ENCODE measurements at places on chromosomes 5 and 9. TPM values are rescaled to one million over a fixed set of nuclear protein-coding genes. Genes with fewer than 3 reads are reported as not detected.

The OR1J2 gene
- total RNA-seq, result not detected

The SVEP1 gene
- total RNA-seq, result 19.3 TPM

The CERT1 gene
- 50.1 TPM for total RNA-seq

The SPAG8 gene
- total RNA-seq, result 6.1 TPM

The HTR4 gene
- 0.22 TPM for total RNA-seq

The PCDHGA9 gene
- 7.6 TPM for total RNA-seq

The SMIM27 gene
- 14.6 TPM for total RNA-seq

The ARID3C gene
- not detected for total RNA-seq

The NNT gene
- total RNA-seq, result 101 TPM

The CCNJL gene
- total RNA-seq, result 1.6 TPM

The MAMDC4 gene
- 8.1 TPM for total RNA-seq

The SYK gene
- total RNA-seq, result 52.2 TPM

The CENPP gene
- total RNA-seq, result 4.2 TPM

The SLC6A18 gene
- total RNA-seq, result not detected

The SLC23A1 gene
- 3.5 TPM for total RNA-seq

The CCNO gene
- total RNA-seq, result 5.9 TPM

The RNF183 gene
- 3.6 TPM for total RNA-seq

- DNase-seq, result peak; percentile 43
- no peaks in the 10 kb centered on the region for H3K36me3 ChIP-seq
- no peaks in the 10 kb centered on the region for H3K27me3 ChIP-seq
- H3K4me3 ChIP-seq, result no peak overlapping the region
- H3K4me1 ChIP-seq, result no peaks in the 10 kb centered on the region
Measured at GRCh38 chr5:25891691-25892090, 1146.7 kb downstream of the CDH9 start.

GRCh38 chr9:83327750-83328622 lies 210.2 kb downstream of the FRMD3 start:
- H3K27me3 ChIP-seq, result no peaks in the 10 kb centered on the region
- H3K4me1 ChIP-seq, result no peaks in the 10 kb centered on the region
- peak overlapping the region; percentile 27 for H3K27ac ChIP-seq
- DNase-seq, result no peak
- H3K4me3 ChIP-seq, result peak overlapping the region; percentile 32

GRCh38 chr5:7941692-7942091 lies 72.7 kb downstream of the MTRR start:
- no peak for DNase-seq
- H3K4me3 ChIP-seq, result no peak overlapping the region
- no peaks in the 10 kb centered on the region for H3K4me1 ChIP-seq
- no peak overlapping the region for H3K27ac ChIP-seq

DNA sequence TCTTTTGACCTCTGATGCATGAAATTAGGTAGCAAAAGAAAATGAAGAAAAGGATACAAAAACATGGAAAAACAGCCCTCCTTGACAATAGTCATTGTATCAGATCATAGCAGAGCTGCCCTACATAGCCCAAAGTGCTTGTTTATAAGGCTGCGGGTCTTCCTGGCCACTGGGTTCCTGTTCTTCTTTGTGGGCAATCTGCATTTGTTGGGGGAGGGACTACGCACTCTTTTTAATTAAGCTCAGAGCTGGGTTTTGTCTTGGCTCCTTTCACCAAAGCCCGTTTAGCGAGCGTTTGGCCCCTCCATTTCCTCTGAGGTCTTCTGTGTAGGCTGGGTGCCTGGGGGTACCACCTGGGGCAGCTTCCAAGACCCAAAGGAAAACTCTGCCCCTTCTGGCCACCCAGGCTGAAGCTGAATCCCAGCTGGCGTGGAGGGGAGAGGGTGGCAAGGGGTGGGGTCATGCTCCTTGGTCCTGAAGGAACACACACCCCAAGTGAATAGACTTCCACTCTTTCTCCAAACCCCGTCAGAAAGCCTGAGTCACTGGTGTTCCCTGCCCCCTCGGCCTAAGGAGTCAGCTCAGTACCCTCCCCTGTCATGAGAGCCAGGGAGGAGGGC lies 6.5 kb upstream of the PAX5 start:
- no peak overlapping the region for H3K27ac ChIP-seq
- peaks cover 50% of the 10 kb centered on the region for H3K27me3 ChIP-seq
- no peaks in the 10 kb centered on the region for H3K36me3 ChIP-seq

- H3K36me3 ChIP-seq, result peaks cover 1% of the 10 kb centered on the region
- H3K27ac ChIP-seq, result peak overlapping the region; percentile 26
- peaks cover 7% of the 10 kb centered on the region for H3K4me1 ChIP-seq
- DNase-seq, result no peak
Measured at GRCh38 chr5:141615991-141616720, 2.6 kb downstream of the DIAPH1 start.

DNA sequence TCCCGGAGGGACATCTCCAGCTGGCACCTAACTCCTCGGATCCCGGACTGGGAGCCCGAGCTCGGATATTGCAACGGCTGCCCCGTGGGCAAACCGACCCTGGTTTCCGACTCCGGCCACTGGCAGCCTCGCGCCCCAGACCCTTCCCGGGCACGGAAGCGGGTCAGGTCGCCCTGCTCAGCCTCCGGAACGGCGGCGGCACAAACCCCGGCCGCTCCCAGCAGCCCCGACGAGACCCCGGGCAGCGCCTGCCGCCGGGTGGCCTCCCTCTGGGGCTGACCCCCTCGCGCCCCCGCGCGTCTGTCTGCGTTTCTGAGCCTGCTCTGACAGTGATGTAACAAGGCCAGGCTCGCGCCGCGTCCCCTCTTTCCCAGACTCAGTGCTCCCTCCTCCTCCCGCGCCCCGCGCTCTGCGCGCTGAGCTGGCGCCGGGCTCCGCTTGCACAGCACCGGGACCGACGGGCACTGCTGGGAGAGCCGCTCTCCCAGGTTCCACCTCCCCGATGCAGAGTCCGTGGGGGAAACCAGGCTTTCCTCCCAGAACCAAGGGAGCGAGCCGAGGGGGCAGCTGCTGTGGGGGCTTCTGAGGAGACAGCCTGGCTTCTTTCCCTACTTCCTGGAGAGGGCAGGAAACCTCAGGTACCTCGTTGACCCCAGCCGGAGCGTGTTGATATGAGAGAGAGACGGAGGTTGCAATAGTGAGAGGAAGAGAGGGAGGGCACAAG lies at the start of gene TMEM215:
Gene TMEM215 (plus strand): TSS at position 373 of the 724 bp plus-strand sequence. CDS start 644 bp downstream, outside the sequence.
- H3K27me3 ChIP-seq, result peaks cover 7% of the 10 kb centered on the region
- H3K4me3 ChIP-seq, result no peak within 1 kb of the TSS
- no peak within 1 kb of the TSS for H3K27ac ChIP-seq
- H3K36me3 ChIP-seq, result no peaks in the 10 kb centered on the region
- DNase-seq, result peak; percentile 78
- no peaks in the 10 kb centered on the region for H3K4me1 ChIP-seq

DNA sequence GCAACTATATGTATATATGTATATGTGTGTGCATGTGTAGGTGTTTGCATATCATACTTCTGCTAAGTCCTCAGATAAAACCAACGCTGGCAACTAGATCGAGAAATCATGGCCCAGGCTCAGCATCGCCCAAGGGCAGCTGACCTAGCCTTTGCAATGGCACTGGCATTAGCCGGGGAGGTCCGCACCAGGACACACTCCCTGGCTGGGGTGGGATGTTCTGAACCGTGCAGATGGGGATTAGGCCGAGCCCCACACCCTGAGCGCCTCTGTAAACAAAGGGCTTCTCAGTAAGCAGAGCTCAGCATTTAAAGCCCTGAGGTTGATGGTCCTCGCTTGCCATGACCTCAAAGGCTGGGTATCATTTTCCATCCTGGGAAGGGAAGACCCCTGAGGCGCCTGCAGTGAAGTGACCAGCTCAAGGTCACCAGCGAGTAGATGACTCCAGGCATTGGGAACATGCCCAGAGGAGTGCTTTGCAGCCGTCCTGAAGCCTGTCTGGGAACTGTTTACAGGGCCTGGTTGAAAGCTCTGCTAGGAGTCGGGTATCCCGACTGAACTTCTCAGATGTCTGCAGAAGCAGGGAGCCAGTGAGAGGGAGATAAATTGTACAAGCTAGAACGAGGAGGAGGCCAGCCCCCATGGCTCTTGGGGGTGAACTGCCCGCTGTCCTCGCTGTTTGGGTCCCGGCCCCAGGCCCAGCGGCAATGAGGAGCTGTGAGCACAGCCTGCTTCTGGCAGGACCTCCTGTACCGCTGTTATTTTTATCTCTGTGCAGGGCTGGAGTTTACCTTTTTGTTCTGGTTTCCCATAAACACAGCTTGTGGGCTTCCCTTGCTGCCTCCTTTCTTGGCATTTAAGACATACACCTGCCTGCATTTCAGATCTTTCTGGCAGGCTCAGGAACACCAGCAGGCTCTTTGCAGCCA lies 18.4 kb downstream of the GADD45G start:
- peak; percentile 43 for DNase-seq
- no peaks in the 10 kb centered on the region for H3K4me1 ChIP-seq
- no peak overlapping the region for H3K4me3 ChIP-seq
- no peaks in the 10 kb centered on the region for H3K27me3 ChIP-seq

GRCh38 chr5:176644878-176645670 lies 2.2 kb upstream of the TSPAN17 start:
- H3K27me3 ChIP-seq, result no peaks in the 10 kb centered on the region
- H3K36me3 ChIP-seq, result no peaks in the 10 kb centered on the region
- DNase-seq, result no peak
- no peaks in the 10 kb centered on the region for H3K4me1 ChIP-seq
- H3K27ac ChIP-seq, result no peak overlapping the region

DNA sequence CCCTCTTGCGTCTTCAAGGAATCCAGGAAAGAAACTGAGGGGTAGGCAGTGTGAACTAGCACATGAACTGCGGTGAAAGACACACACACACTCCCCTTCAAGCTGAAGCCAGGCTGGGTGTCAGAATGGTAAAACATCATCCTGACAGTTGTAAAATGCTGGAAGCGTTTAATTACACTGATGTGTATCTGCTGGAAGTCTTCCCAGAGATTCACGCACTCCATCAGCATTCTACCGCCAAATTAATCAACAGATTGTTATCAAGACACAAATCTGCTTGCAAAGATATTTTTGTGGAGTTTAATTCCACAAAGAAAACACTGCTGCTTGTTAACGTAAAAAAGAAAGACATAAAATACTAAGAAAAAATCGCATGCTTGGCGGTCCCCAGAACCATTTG lies 241.0 kb upstream of the NFIL3 start:
- H3K27me3 ChIP-seq, result no peaks in the 10 kb centered on the region
- peaks cover 3% of the 10 kb centered on the region for H3K4me1 ChIP-seq
- DNase-seq, result no peak

DNA sequence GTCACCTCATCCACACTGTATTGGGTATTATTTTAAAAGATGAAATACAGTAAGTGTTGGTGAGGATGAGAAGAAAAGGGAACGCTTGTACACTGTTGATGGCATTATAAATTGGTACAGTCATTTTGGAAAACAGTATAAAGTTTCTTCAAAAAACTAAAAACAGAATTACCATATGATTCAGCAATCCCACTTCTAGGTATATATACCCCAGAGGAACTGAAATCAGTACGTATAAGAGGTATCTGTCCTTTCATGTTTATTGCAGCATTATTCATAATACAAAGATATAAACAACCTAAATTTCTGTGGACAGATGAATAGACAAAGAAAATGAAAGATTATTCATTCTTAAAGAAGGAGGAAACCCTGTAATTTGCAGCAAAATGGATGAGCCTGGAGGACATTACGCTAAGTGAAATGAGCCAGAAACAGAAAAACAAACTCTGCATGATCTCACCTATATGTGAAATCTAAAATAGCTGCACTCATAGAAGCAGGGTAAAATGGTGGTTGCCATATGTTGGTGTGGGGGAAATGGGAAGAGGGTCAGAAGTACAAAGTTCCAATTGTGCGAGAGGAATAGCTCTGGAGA lies 191.6 kb downstream of the TRIM36 start:
- no peak overlapping the region for H3K27ac ChIP-seq
- no peak for DNase-seq
- no peak overlapping the region for H3K4me3 ChIP-seq
- no peaks in the 10 kb centered on the region for H3K4me1 ChIP-seq
- no peaks in the 10 kb centered on the region for H3K36me3 ChIP-seq

GRCh38 chr9:90815183-90815943 lies 13.7 kb downstream of the SYK start:
- no peaks in the 10 kb centered on the region for H3K36me3 ChIP-seq
- H3K4me1 ChIP-seq, result peaks cover 3% of the 10 kb centered on the region
- H3K27me3 ChIP-seq, result no peaks in the 10 kb centered on the region
- H3K4me3 ChIP-seq, result no peak overlapping the region

DNA sequence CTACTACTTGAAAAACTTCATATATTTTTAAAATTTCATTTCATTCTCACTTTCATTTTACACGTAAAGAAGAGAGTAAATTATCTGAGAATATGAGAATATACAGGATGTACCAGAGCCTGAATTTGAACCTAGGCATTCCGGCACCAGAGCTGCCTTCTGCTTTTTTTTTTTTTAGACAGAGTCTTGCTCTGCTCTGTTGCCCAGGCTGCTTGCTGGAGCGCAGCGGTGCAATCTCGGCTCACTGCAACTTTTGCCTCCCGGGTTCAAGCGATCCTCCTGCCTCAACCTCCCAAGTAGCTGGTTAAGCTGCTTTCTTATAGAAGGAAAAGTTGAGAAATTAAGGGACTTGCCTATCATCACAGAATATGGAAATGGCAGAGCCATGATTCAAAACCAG lies 540.1 kb downstream of the EBF1 start:
- H3K4me1 ChIP-seq, result no peaks in the 10 kb centered on the region
- no peaks in the 10 kb centered on the region for H3K27me3 ChIP-seq
- no peaks in the 10 kb centered on the region for H3K36me3 ChIP-seq
- no peak for DNase-seq
- H3K27ac ChIP-seq, result no peak overlapping the region

DNA sequence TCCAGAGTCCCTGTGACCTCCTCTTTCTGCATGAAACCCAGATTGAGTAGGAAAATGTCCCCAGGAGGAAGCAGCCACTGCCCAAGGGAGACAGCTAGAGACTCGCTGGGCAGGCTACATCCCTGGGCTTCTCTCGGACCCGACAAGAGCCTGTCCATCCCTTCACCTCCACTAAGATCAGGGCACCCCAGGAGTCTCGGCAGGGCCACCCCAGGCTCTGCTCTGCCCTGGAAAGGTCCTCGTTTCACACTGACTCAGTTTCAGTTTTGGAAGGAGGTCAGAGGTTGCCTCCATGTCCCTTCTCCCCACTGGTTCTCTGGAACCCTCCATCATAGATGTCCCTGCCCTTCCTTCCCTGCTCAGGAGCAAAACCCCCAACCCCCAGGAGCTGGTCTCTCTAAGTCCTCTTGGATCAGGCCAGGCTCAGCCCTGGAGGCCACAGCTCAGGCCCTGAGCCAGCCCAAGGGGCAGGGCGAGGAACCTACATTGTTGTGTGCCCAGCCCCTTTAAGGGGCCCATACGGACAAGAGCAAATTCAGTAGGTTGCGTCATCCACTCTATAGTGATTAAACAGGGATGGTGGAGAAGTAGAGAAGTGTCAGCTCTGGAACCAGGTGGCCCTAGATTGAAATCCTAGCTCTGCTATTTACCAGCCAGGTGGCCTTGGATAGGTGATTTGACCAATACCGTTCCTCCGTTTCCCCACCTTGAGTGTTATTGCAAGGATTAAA lies 37.4 kb downstream of the C9orf50 start:
- DNase-seq, result no peak
- H3K4me1 ChIP-seq, result no peaks in the 10 kb centered on the region
- no peak overlapping the region for H3K4me3 ChIP-seq
- H3K36me3 ChIP-seq, result no peaks in the 10 kb centered on the region
- no peaks in the 10 kb centered on the region for H3K27me3 ChIP-seq
- H3K27ac ChIP-seq, result no peak overlapping the region

- H3K27me3 ChIP-seq, result no peaks in the 10 kb centered on the region
- H3K4me1 ChIP-seq, result no peaks in the 10 kb centered on the region
- H3K27ac ChIP-seq, result no peak overlapping the region
- no peaks in the 10 kb centered on the region for H3K36me3 ChIP-seq
Measured at GRCh38 chr5:172612771-172613170, 28.3 kb upstream of the NEURL1B start.

- H3K4me3 ChIP-seq, result no peak overlapping the region
- no peaks in the 10 kb centered on the region for H3K4me1 ChIP-seq
- H3K27ac ChIP-seq, result no peak overlapping the region
- H3K36me3 ChIP-seq, result no peaks in the 10 kb centered on the region
- no peak for DNase-seq
- H3K27me3 ChIP-seq, result no peaks in the 10 kb centered on the region
Measured at GRCh38 chr5:9658706-9659105, 28.6 kb upstream of the TAS2R1 start.
